ELF-1 (cell line): ENCODE measurements at places on chromosomes 1 and 21.
A peak's percentile ranks its signal among the peaks of the same experiment; 100 is the strongest.

DNA sequence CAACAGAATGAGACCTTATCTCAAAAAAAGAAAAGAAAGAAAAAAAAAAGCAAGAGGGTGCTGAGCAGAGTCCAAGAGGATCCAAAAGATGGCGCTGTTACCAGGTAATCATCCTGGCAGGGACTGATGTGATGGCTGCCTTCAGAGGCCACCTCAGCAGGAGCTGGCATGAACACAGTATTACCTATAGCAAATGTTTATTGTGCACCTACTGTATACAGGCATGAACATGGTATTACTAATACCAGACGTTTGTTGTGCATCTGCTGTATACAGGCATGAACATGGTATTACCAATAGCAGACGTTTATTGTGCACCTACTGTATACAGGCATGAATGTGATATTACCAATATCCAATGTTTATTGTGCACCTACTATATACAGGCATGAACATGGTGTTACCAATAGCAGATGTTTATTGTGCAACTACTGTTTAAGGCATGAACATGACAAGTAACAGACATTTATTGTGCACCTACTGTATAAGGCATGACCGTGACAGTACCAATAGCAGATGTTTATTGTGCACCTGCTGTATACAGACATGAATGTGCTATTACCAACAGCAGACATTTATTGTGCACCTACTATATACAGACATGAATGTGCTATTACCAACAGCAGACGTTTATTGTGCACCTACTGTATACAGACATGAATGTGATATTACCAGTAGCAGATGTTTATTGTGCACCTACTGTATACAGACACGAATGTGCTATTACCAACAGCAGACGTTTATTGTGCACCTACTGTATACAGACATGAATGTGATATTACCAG, 115.1 kb upstream of the TMEM51 start:
- peak; percentile 50 for DNase-seq

- no peak for DNase-seq
These were observed 463.4 kb downstream of the PTPRC start for GRCh38 chr1:199102239-199102638.

DNA sequence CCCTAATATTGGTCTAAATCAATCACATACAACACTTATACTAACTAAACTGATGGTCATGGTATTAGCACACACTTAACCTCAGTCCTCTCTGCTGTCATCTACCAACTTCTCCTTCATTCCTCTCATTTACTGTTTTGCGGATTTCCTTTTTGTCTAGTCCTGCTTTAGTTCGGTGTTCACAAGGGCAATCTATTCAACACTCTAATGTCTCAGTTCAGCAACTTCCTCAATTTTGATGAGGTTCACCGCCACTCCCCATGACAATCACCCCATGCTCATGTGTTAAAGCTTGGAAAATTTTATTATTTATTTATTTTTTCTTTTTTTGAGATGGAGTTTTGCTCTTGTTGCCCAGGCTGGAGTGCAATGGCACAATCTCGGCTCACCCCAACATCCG, 301.1 kb downstream of the PTPRC start:
- no peak for DNase-seq

DNA sequence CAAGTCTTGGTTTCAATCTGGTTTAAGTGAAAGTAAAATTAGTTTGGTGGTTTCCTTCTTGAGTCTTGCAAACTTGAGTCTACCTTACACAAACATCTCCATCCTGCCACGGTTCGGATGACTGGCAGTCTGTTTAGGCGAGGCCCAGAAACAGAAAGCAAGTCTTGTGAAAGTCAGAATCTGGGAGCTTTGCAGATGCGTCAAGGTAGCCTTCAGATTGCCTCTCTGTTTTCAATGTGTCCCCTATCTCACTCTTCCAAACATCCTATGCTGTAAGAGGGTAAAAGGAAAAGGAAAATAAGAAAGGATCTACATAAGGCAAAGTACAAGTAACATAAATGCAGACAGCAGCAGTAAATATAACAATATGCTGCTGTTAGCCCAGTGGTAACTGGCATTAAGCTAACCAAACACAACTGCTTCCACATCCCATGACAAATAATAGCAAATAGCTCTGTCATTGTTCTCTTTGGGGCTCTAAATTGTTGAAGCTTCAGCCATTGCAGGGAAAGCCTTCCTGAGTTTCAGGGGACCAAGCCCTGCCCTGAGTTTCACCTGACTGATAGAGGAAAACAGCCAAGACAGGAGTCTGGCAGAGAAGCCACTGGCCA, 26.2 kb upstream of the C1orf105 start:
- DNase-seq, result no peak

- no peak for DNase-seq
These were observed 27.6 kb upstream of the PTPRC start for GRCh38 chr1:198611219-198611618.

- no peak for DNase-seq
These were observed 24.9 kb downstream of the KIF26B start for GRCh38 chr1:245179706-245180105.

DNA sequence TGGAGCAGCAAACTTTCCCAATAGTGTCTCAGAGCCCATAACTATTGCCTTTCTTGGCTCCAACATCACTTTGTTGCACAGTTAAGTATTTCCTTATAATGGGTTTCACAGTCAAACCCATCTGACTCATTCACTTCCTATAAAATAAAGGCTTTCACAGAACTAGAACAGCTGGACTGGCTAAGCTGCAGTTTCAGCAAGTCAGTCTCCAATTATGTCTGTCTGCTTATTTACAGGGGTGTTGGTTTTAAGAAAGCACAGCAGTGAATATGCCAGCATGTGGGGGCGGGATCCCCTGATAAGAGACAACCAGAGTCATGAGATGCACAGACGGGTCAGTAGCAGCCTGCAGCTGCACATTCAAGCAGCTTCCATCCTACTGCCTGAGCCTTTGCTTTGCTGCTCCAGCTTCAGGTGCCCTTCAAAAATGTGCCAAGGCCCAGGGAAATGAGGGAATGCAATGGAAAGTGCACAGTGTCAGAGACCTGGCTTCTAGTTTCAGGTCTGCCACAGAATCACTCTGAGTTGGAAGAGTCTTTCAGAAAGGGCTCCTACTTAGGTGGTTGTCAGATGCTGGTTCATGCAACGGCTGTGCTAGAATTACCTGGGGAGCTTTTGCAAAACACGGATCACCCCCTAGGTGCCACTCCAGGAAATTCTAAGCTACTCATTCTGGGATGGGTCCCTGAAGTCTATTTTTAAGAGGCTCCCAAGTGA, 24.8 kb downstream of the RNF19B start:
- no peak for DNase-seq

DNA sequence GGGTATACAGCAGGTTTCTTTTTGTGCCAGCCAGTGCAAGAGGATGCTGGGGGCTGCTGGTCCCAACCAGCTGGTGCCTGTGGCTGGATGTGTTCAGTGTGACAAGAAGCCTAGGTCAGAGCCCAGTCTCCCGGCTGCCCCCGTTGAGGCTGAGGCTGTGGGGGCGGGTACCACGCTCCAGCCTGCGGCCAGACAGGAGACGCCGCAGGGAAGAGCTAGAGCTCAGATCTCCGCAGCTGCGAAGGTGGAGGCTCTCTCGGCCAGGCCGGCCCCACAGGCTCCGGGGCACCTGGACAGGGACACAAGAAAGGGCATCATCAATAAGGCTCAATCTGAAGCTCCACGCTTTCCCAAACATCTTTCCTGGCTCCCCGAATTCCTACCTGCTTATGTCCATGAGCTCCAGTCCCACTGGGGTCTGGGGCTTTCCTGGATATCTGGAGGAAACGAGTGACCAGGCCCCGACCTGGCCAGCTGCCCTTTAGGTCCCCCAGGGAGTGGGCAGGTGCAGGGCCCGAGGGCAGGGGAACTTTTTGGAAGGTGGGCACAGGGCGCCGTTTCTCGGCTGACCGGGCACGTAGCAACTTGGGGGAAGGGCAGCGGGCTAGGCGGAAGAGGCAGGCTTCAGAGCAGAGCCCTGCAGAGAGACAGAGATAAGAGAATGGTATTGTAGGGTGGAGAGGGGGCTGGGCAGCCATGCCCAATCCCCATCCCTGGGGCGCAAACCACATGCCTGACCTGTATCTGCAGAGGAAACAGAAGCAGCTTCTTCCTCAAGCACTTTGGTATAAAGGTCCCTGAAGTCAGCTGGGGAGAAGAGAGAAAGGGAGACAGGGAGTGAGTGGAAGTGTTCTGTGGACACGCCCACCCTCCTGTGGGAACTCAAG, 7.4 kb downstream of the ENTREP3 start:
- peak; percentile 72 for DNase-seq

DNA sequence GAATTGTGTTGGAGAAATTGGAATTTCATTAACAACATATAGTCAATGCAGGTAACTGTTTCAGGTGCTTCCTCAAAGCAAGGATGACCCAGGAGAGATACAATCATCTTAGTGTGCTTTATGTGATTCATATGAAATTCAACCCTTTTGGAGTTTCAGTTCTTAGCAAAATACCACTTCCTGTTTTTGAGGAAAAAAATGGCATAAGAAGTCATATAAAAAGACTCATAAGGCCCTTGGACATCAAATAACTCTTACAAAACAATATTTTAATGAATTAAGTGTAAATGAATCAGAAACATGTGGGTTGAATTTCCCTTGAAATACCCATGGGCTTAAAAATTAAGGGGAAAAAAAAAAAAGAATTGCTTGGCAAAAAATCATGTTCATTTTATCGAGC, 926.6 kb downstream of the LTN1 start:
- no peak for DNase-seq

- no peak for DNase-seq
These were observed 1.5 kb upstream of the TINAGL1 start for GRCh38 chr1:31574749-31575368.

GRCh38 chr1:88321706-88322105, 362.4 kb upstream of the PKN2 start:
- no peak for DNase-seq

DNA sequence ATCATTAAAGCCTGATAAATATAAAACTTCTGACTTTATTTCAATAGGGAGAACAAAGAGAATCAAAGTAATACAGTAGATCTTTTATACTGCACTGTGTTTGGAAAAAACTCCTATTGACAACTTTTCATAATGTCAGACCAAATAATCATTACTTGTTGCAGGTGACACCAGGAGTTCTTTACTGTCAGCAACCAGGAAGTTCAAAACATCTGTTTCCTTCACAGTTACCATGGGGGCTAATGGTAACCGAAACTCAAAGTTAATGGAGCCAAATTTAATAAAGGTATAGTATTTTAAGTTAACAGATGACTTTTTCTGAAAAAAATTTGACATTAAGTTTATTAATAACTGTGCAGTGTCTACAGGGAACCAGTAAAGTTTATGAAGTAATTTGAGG, 10.6 kb downstream of the EFCAB7 start:
- no peak for DNase-seq

- no peak for DNase-seq
These were observed 84.3 kb downstream of the EXTL2 start for GRCh38 chr1:100810360-100810759.

GRCh38 chr1:222547944-222548671, at the start of gene HHIPL2:
Gene HHIPL2, minus strand, starts transcription at chr1:222548104. Its CDS starts 60 bp downstream, at chr1:222548044.
- peak; percentile 18 for DNase-seq

- DNase-seq, result no peak
These were observed 135.4 kb upstream of the BACE2 start for GRCh38 chr21:41032541-41032940.

GRCh38 chr1:228475812-228476211, 11.4 kb upstream of the RNF187 start:
- DNase-seq, result no peak

- no peak for DNase-seq
These were observed 291.4 kb downstream of the TGFB2 start for GRCh38 chr1:218636548-218636947.

GRCh38 chr1:194968916-194969315, 1639.3 kb downstream of the KCNT2 start:
- DNase-seq, result no peak

DNA sequence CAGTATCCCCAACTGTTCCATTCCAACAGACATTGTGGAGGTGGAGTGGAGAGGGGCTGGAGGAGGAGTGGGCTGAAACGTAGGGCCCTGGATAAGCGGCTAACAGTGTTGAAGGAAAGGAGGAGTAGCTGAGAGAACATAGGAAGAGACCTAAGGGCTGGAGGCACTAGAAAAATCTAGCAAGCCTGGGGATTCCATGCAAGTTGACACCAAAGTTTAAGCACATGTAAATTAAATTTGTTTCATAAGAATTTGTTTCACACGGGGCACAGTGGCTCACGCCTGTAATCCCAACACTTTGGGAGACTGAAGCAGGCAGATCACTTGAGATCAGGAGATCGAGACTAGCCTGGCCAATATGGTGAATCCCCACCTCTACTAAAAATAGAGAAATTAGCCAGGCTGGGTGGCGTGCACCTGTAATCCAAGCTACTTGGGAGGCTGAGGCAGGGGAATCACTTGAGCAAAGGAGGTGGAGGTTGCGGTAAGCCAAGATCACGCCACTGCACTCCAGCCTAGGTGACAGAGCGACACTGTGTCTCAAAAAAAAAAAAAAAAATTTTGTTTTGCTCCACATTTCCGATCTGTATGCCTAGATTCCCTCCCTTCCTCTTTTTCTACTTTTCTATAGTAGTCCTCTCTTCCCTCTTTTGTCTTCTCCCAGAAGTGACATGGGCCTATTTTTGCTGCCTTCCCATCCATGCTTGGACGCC, 530 bp upstream of the CD244 start:
- DNase-seq, result no peak

- no peak for DNase-seq
These were observed 239.8 kb upstream of the ST6GALNAC5 start for GRCh38 chr1:76627498-76627897.

GRCh38 chr1:14696761-14697160, 98.3 kb downstream of the KAZN start:
- DNase-seq, result peak; percentile 11

GRCh38 chr21:38760017-38760761, 45.5 kb upstream of the ETS2 start:
- peak; percentile 8 for DNase-seq

- DNase-seq, result no peak
These were observed 75.4 kb upstream of the CLDN14 start for GRCh38 chr21:36555199-36555800.

GRCh38 chr1:243253211-243253925, 1.7 kb downstream of the CEP170 start:
- no peak for DNase-seq

DNA sequence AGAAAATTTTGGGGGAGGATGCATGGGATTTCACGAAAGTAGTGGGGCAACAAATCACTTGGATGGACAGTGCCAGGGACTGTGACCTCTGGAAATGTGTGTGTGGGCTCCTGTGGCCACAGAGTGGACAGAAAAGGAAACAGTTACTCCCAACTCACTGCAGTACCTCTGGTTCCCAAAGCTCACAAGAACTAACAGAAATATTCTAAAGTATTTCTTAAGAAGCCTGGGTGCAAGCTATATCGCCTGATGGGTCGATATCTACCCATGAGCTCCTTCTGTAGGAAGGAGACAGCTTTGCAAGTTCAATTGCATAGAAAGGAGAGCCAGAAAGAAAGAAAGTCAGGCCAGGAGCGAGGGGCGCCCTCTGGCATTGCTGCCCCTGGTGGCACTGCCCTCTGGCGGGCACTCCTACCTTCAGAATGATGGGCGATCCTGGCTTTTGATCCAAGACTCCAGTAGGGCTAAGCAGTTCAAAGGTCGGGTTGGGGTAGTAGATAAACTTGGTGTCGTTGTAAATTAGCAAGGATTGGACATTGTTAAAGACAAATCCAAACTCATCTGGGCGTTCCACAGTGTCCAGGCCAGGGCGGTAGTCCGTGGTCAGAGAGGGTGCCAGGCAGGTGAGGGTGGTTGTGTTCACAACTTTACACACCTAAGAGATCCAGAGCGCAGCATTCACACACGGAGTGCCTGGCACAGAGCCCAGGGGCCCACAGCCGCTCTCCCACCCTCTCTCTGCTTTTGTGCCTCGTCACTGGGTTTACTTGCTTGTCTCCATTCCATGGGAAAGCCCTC, 134.7 kb upstream of the CD34 start:
- no peak for DNase-seq
